ENCODE measurements at places on chromosomes 16 and 17.

DNA sequence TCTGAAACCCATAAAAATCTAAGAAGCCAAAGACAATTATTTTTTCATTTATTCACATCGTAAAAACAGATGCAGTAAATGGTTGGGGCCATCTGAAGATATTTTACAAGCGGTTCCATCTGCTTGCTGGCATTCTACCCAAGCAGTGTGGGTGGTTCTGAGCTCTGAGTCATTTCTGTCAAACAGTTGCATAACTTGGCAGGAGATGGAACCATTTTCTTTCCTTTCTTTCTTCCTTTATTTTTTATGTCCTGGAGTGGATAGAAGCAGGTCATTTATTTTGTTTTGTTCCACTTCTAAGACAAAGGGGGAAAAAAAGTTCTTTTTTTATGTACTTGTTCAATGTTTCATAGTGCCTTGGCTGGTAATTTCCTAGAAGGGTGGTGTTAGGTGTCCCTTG, 1151.9 kb upstream of the GOT2 start:
- no peak for DNase-seq

GRCh38 chr17:13160296-13160695, 142.5 kb upstream of the ELAC2 start:
- no peak for DNase-seq

GRCh38 chr16:67441907-67442306, 11.0 kb downstream of the HSD11B2 start:
- no peak for DNase-seq

DNA sequence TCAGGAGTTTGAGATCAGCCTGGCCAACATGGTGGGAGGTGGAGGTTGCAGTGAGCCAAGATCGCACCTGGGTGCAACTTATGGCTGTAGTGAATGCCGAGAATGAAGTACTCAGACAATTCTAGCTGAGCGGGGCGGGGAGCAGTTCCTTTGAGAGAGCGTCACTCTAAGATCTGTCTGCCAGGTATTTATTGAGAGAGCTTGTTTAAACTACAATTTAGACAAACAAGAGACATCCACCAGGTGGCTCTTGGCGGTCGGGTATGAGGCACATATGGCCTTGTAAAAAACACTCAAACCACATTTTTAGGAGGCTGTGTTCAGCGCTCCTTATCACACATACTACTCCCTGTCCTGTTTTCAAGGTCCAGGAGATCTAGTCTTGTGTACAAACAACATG, 40.6 kb upstream of the CDH1 start:
- no peak for DNase-seq

- peak; percentile 38 for DNase-seq
Measured at GRCh38 chr17:63151941-63152523, 186.0 kb downstream of the TANC2 start.

DNA sequence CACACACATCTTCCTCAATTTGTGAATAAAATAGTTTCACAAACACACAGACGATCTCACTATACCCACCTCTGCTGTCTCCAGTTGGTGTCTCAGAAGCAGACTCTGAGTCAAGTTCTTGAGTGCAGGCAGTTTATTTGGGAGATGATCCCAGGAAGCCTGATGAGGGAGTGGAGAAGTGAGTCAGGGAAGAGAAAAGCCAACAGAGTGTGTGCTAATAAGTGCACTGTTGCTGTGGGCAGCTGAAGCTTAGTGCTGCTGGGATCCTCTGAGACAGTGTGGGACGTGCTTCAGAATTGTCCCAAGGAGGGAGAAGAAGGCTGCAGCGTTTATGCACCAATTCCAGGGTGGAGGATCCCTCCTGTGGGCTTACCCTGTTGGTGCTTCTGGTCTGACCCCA, 423.2 kb upstream of the C16orf82 start:
- no peak for DNase-seq

DNA sequence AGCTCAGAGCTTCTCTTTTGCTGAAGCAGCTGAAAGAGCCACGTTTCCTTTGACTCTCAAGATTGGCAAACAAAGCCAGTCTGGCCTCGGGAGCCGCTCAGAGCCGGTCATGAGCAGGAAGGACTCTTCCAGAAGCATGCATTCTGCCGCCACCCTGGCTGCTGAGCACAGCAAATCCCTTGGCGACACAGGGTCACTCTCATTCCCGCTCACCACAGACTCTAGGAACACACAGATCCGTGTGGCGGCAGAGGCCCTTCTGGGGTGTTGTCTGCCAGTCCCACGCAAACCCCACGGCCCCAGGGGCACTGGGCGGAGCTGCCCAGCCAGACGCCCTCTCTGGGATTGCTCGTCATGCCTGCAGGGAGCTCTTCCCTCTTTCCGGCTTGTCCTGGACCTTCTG, 157.0 kb downstream of the C16orf95 start:
- DNase-seq, result no peak

GRCh38 chr17:16459855-16460550, 32.0 kb downstream of the LRRC75A start:
- DNase-seq, result no peak

GRCh38 chr17:40534371-40535189, 30.7 kb downstream of the CCR7 start:
- no peak for DNase-seq

DNA sequence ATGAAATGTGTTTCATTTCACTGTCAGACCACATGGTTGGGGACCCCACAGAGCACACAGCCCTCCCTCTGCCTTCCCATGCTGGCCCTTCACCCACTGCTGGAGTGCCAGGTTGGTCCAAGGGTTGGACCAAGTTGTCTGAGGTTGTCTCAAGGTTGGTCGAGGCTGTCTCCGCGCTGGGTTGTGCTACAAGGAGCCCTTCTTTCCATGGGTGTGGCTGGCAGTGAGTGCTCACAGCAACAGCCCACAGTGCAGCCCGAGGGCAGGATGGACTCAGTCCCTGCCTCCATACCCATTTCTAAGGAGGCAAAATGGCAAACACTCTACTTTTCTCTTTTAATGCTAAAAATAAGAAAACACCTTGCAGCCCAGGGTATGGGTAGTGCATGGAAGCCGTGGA, 35.8 kb upstream of the STH start:
- DNase-seq, result no peak

GRCh38 chr17:50946223-50946890, 80.2 kb upstream of the TOB1 start:
- DNase-seq, result no peak

GRCh38 chr16:72124761-72125634, 31.4 kb downstream of the DHX38 start:
- DNase-seq, result peak; percentile 71

- DNase-seq, result no peak
Measured at GRCh38 chr16:54150861-54151260, 135.7 kb downstream of the IRX3 start.

GRCh38 chr17:29210879-29211278, 30.7 kb upstream of the MYO18A start:
- no peak for DNase-seq

GRCh38 chr17:62968445-62968923, 2.4 kb downstream of the TANC2 start:
- peak; percentile 53 for DNase-seq

GRCh38 chr16:54363766-54364165, 77.2 kb upstream of the IRX3 start:
- no peak for DNase-seq

DNA sequence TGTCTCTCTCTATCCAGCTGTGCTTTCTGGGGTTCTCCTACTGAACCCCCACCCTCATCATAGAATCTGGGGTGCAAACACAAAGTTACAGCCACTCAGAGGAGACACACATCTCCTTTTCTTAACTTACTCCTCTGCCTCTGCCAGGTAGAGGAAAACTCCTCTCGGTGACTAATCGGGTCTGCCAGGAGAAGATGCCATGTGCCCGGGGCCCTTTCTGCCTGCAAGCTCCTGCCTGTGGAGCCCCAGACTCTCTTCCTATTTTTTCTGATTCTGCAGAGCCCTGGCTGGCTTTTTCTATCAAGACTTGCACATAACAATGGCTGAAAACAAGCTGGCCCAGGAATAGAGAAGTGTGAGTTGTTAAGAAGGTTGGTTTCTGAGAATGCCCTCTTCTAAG, 10.4 kb downstream of the SLC6A4 start:
- no peak for DNase-seq

- no peak for DNase-seq
Measured at GRCh38 chr16:4531811-4532210, 6.8 kb downstream of the CDIP1 start.

GRCh38 chr17:45155029-45155428, 6.6 kb upstream of the HEXIM2 start:
- no peak for DNase-seq

DNA sequence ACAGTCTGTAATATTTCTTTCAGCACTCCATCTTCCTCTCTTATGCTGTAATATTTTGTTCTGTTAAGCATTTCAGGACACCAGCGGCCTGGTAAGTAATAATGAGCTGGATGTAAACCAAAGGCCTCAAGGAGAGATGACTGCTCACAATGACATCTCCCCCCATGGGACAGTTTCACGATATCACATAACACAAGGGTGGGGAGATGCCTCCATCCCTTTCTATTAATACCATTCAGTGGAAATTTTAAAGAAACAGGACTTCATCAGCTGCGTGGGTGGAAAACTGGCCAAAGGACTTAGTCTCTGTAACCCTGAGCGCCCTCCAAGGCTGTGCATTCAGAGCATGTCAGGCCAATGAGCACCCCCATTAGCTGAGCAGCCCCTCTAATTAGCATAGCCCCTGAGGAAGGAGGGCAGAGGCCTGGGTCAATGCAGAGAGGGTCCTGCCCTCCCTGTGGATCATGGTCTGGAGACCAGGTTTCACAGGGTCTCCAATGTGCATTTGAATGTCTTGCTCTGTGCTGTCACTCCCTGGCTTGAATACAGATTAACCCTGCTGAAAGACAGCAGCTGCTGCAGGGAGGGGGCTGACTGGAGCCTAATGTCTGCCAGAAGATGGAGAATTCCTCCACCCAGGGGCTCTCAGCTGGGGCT, 156.4 kb downstream of the HS3ST2 start:
- peak; percentile 21 for DNase-seq

DNA sequence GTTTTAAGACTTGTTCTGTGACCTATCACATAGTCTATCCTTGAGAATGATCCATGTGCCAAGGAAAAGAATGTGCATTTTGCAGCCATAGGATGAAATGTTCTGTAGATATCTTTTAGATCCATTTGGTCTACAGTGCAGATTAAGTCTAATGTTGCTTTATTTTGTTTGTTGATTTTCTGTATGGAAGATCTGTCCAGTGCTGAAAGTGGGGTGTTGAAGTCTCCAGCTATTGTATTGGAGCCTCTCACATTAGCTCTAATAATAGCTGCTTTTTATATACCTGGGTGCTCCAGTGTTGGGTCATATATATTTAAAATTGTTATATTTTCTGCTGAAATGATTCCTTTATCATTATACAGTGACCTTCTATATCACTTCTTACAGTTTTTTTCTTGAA, 155.6 kb upstream of the MON1B start:
- DNase-seq, result no peak

DNA sequence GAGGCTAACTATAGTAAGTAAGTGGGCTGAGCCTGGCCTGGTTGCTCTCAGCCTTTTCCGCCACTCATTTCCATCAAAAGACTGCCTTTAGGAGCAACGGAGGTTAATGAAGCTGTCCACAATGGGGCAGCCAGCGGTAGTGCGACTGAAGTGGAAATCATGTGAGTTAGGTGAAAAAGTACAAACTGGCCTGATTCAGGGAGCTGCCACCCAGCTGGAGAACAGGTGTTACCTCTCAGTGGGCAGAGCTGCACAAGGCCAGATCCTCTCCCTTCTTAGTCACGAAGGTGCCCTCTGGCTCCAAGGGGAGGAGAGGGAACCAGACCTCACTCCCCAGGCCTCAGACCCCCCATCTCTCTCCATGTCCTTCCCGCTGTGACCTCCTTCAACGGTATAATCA, 34.4 kb upstream of the CDRT4 start:
- no peak for DNase-seq

DNA sequence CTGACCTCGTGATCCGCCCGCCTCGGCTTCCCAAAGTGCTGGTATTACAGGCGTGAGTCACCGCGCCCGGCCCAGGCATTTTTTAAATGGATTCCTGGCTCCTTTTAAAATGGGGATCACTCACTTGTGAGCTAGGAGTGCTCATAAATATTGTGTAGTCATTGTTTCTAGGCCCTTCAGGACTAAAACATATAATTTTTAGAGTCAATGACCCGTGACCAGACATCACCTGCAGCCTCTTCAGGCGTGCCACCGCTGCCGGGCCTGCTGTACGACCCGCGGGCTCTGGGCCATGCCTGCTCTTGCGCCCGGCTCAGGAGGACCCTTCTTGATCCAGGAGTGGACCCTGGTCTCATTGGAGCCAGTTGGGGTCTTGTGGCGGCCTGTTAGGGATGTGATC, 30.8 kb downstream of the EFCAB5 start:
- DNase-seq, result no peak

DNA sequence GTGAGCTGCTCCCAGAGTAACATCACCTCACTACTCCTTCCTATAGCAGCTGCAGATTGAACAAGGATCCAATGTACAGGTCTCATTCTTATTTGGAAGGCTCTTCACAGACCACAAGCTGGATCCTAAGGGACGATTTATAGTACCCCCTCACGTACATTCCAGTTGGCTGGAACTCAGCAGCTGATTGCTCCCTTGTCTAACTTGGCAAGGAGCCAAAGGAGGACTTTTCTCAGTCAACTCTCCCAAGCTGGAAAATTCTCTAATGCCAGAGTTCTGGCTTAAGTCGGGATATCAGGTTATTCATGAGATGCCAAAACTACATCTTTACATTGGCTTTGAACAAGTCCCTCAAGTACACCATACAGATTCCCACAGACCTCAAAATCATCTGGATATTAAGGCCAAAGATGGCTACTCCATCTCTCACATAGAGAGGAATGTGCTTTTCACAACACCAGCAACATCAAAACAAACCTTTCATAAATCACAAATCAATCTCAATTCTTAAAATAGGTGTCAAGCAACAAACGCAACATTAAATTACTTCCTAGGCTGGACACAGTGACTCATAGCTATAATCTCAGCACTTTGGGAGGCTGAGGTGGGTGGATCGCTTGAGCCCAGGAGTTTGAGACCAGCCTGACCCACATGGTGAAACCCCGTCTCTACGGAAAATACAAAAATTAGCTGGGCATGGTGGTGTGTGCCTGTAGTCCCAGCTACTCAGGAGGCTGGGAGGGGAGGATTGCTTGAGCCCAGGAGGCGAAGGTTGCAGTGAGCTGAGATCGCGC, 39.3 kb downstream of the SMG6 start:
- DNase-seq, result no peak

- no peak for DNase-seq
Measured at GRCh38 chr17:20992416-20992815, 50.4 kb downstream of the USP22 start.

- DNase-seq, result no peak
Measured at GRCh38 chr16:66913081-66913480, 5.6 kb downstream of the CDH16 start.

DNA sequence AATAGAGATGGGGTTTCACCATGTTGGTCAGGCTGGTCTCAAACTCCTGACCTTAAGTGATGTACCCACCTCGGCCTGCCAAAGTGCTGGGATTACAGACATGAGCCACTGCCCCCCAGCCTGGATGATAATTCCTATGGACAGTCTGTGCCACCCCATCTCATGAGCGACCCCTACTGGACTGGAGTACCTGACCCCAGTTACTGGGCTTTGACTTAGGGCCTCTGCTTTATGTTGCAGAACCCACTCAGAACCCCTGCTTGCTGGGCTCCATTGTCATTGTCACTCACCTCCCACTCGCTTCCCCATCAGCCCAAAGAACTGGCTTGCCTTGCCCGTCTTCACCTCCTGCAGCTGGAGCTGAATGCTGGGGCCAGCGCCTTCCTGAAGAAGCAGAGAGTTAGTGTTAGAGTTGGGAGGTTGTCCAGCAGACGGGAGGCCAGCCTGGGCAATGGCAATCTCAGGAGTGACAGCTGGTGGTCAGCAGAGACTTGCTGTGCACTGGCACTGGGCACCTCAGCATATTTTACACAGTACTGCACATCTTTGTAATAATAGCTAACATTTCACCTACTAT, 4.0 kb downstream of the TAC4 start:
- no peak for DNase-seq
